ENCODE measurements at places on chromosomes 4 and X. TPM values are rescaled to one million over a fixed set of nuclear protein-coding genes. Genes with fewer than 3 reads are reported as not detected.

DNA sequence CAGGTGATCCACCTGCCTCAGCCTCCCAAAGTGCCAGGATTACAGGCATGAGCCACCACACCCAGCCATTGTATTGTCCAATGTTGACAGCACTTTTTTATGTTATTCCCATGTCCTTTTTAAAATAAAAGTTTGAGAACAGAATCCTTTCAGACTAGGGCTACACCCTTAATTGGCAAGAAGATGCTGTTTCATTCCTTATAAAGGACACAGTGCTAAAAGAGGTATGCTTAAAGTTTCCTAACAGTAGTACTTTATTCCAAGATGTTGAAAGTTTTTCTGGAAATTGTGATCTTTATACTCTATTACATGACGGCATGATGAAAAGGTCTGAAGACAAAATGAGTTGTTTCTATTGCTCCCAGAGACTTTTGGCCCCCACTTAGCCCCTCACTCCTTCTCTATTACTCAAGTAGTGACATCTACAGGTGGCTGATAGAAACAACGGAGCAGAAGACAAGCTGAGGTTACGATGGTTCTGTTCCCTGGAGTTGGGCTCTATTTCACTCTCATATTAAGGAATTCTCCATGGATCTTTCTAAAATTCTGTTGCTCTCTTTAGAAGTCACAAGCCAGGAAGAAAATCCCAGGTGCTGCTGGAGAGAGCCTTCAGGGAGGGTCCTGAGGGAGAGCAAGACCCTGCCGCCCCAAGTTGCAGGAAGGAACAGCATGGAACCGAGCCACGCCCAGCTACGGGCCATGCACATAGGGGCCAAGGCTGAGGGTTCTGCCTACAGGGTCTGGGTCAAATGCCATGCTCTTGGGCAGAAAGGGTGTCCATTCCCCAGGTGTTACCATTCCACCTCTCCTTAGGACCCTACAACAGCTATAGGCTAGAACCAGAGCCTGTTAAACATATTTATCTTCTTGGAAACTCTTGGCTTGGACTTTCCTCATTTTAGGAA is 22.8 kb downstream of the RPL9 start:
- DNase-seq, result no peak

- no peak for DNase-seq
Observed at GRCh38 chrX:79263550-79263949, 103.6 kb downstream of the ITM2A start.

- DNase-seq, result no peak
Observed at GRCh38 chr4:170001011-170001744, 25.0 kb downstream of the MFAP3L start.

GRCh38 chr4:130851107-130851506 is 1755.2 kb downstream of the C4orf33 start:
- no peak for DNase-seq

- DNase-seq, result no peak
Observed at GRCh38 chr4:145041378-145041777, 56.6 kb downstream of the ANAPC10 start.

- no peak for DNase-seq
Observed at GRCh38 chrX:1361275-1361674, 24.7 kb downstream of the IL3RA start.

DNA sequence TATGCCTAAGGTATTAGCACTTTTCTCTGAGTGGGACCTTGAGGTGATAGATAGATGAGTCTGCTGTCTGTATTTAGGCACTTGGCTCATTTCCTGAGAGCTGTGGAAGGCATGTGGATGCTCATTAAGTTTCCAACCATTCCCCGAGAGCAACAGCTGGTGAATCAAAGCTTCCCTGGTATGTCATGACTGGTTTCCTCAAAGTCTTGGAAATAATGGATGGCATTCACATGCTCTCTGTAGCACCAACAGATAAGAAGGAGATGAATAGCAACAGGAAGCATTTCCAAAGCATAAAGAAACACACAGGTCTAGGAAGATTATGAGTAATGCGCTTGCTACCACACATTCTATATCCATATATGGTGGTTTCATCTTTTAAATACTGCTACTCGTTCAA is 118.3 kb upstream of the ETNPPL start:
- no peak for DNase-seq

DNA sequence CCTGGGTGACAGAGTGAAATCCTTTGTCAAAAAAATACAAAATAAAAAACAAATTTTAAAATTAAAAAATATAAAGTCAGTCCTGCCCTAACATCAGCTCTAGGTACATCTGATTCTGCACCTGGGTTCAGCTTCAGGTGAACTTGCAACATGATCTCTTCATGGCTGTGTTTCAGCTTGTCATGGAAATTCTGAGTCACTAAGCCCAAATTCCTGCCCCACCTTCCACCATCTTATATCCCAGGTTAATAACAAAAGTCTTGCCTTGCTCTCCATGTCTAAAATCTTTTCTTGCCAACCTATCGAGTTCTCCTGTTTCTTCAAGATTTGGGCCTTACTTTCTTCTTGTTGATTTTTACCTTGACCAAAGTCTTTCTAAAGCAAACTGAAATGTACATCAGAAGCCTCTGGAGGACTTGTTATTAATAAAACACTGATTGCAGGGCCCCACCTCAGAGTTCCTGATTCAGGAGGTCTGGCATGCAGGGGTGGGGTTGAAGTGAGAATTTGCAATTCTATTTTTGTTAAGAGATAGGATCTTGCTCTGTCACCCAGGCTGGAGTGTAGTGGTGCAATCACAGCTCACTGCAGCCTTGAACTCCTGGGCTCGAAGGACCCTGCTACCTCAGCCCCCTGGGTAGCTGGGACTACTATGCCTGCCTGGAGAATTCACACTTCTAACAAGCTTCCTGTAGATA is 125.8 kb upstream of the VCX3A start:
- DNase-seq, result no peak

DNA sequence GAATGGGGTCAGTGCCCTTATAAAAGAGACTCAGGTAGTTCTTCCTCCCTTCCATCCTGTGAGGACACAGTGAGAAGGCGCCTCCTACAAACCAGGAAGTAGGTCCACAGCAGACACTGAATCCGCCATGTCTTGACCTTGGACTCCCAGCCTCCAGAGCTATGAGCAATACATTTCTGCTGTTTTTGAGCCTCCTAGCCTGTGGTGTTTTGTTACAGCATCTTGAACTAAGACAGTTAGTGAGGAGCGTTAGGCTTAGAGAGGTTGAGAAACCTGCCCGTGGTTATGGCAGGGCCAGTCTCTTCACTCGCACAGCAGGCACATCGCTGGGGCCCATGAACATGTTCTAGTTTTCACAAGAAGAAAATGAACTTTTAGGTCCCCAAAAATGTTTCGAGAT is 19.7 kb downstream of the SHROOM2 start:
- no peak for DNase-seq

GRCh38 chr4:154625971-154626370 is 13.5 kb upstream of the FGG start:
- no peak for DNase-seq

DNA sequence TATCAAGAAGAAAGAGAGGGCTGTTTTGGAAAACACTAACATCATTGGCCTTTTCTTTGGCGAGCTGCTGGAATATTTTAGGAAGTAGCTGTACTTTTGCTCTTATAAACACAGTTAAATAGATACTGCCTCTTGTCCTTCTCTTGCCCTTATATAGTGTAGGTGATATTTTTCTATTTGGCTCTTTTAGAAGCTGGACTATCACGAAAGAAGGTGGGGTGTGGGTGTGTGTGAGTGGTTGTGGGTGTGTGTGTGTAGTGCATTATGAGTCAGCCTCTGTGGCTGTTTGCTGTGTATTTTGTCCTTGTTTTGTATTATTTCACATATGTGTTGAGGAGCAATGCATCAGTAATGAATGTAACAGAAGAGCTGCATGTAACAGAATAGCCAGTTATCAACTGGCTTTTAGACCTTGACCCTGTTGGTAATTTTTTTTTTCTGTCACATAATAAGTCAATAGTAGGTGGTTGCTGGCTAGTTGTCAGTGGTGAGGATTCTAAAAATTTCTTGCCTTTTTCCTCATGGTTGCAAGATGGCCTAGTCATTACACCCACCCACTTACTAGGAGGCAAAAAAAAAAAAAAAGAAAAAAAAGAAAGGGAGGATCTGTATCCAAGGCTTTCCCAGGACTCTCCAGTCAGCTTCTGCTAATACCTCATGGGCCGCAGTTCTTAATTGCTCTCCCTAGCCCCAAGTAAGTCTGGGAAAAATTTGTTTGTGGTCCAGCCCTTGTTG is 23.8 kb downstream of the ARHGAP10 start:
- no peak for DNase-seq

DNA sequence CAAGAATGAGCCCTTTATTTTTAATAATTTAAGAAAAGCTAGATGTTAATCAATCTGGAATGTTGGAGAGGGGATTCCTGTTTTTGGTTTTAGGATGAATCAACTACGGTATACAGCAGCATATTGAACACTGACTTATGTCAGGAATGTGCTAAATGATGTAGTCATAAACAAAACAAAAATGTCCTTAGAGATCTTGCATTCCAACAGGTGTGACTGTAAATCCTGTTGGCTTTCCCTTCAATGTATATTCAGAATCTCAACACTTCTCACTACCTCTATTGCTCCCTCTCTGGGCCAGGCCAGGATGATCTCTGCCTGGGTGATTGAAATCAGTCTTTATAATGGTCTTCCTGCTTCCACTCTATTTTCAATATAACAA is 37.8 kb upstream of the BDH2 start:
- no peak for DNase-seq

DNA sequence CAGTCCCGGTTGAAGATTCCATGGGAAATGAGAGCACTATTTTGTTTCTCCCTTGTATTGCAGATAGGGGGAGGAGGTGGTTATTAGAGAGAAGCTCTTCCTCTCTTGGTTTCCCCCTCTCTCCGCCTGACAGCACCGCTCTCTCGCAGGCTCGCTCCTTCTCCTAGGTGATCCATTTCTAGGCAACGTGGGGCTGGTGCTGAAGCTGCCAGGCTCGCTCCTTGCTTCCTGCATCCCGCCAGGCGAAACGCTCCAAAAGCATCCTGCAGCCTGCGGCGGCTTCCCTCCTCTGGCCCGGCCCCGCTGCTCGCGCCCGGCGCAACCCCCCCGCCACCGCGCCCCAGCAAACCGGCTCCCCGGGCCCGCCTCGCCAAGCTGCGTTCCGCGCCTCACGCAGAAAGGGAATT is at the start of gene GRID2:
TSS of gene GRID2 (plus strand) at position 346 of the 407 bp plus-strand sequence.
- no peak for DNase-seq

GRCh38 chr4:118718511-118719170 is 33.4 kb downstream of the METTL14 start:
- DNase-seq, result no peak

- DNase-seq, result no peak
Observed at GRCh38 chr4:176380352-176381157, 60.8 kb downstream of the SPCS3 start.

- DNase-seq, result no peak
Observed at GRCh38 chr4:79982601-79983322, 90.3 kb downstream of the ANTXR2 start.

DNA sequence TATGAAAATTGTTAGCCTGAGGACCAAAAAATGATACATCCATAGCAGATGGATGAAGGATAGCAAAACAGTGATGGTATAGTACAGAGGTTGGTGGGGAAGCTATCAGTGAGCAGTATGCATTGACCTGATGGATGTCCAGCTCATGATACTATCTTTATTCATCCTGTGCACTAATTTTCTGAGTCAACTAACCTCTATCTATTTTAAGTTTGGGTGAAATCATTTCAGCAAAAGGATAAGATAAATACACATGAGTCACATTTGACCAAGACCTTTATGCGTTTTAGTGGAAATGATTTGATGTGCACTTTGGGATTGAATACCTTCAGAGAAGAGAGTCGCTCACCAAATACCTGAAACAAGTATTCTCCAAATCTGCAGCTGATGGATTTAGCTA is 351.0 kb upstream of the NR3C2 start:
- DNase-seq, result no peak

DNA sequence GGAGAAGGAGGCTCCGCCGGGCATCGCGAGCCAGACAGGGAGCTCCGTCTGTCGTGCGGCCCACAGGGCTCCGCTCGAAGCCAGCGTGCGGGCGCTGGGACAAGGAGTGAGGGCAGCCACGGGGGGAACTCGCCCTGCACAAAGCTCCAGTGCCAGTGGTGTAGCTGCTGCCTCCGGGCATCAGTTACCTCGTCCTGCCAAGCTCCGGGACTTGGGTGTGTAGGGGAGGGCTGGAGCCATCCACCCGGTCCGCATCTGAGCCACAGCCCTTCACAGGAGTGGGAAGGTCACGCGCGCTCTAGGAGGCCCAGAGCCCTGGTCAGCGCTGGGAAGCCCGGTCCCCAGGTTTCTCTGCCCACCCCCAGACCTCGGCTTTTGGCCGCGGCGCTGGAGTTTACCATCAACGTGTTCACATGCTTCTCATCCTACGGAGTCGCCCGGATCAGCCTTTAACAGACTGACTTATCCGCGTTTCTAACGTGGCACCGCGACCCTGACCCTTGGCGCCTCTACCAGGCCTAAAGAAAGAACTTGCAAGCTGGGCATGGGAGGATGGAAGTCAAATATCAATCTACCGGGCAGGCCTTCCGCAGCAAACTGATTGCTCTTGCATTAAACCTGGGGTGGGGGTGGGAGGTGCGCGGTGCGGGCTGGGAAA is 8.4 kb upstream of the PRDM8 start:
- DNase-seq, result no peak

DNA sequence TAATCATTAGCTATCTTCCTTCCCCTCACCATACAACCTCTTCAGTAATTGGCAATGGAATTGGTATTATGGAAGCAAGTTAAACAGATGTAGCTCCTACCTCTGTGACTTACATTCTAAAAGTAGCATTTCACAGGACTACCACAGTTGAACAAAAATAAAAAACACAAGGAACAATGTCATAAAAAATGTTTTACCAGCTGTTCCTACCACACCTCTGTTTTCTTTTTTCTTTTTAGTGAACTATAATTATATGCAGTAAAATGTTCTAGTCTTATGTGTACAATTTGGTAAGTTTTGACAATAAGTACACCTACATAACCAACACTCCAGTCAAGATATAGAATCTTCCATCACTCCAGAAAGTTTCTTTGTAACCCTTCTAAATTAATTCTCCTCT is 54.1 kb upstream of the GEMIN8 start:
- DNase-seq, result no peak

- no peak for DNase-seq
Observed at GRCh38 chrX:104566681-104567501, 892 bp downstream of the IL1RAPL2 start.

DNA sequence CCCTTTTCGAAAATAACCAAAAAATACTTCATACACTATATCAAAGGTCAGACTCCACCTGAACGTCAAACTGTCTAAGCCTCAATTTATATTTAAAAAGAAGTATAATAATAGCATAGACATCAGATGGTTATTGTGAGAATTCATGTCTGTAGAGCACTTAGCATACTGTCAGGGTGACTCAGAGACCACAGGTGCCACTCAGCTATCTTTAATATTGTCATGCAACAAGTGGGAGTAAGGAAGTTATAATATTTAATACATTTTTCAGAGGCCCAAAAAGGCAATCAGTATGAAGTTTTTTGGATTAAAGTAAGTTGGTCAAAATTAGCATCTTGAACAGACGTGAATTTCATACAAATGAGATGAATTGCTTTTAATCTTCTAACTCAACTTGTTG is 93.3 kb downstream of the PHOX2B start:
- DNase-seq, result no peak

- DNase-seq, result no peak
Observed at GRCh38 chr4:153267890-153268289, 63.6 kb downstream of the TRIM2 start.

The SMIM10L2A gene
- total RNA-seq, result 0.39 TPM

The BMP3 gene
- total RNA-seq, result not detected

The FGB gene
- total RNA-seq, result not detected

The HAND2 gene
- total RNA-seq, result 6.3 TPM

The SRPX2 gene
- total RNA-seq, result 224 TPM

The CABS1 gene
- total RNA-seq, result not detected

The XPNPEP2 gene
- total RNA-seq, result 9.6 TPM

The RGN gene
- 4.6 TPM for total RNA-seq

The SOX3 gene
- total RNA-seq, result not detected

The SPANXA1 gene
- not detected for total RNA-seq

The BCORL1 gene
- 42.5 TPM for total RNA-seq

All from mesenteric fat pad (tissue), 1 donor.